ENCODE measurements at places on chromosomes 7 and 10.
A peak's percentile ranks its signal among the peaks of the same experiment; 100 is the strongest.

- DNase-seq: no peak
Measured at GRCh38 chr10:13231190-13231589, 3.0 kb downstream of the UCMA start.

DNA sequence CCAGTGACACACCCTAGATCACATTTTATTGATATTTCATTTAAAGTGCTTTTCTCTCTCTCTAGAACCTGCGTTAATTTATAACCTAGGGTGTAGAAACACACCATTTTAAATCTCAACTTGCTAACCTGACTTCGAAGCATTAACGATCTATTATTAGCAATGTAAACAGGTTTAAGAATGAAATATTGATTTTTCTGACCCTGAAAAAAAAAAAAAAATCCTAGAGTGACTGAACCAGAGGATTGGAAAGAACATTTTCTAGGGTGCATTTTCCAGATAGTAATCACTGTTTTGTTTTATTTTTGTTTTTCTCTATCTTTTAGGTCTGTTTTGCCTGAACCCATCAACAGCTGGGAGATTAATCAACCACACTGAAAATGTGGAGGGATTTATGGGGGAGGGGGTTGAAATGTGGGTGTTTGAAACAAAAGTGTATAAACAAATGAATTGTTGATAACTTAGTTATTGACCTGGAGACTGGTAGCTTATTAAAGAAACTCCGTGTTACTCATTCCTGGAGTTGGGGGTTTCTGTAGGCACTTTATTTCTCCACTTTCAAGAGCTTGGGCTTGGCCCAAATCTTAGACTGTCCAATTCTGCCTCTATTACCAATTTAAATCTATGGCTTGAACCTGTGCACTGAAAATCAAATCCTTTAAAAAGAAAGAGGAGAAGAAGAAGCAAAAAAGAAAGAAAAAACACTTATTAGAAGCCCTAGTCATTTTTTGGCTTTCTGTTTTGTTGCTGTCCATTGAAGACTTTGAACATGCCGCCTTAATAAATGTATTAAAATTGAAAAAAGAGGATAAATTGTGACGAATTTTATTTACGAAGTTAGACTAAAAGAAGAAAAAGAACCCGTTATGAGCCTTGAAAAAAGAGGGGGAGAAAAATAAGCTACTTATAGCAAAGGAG, 2.8 kb downstream of the HOXA2 start:
- DNase-seq: no peak

DNA sequence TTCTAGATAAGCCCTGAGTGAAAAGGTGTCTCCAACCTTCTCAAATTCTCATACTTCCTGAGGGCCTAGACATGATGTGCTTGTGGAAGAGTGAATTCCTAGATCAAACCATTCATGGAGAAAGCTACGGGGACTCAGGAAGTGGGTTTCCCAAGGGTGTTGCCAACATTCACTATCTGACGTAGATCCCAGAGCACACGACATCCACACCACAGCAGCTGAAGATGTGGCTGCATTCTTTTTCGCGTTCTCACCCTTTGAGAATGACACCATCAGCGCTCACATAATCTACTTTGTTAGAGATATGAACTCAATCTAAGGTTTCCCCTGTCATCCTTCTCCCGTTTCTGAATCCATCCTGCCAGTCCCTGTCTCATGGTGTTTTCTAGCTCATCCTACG, 290.8 kb downstream of the DNAJB6 start:
- DNase-seq: no peak

- no peak for DNase-seq
Measured at GRCh38 chr7:30994206-30995100, 30.7 kb downstream of the GHRHR start.

DNA sequence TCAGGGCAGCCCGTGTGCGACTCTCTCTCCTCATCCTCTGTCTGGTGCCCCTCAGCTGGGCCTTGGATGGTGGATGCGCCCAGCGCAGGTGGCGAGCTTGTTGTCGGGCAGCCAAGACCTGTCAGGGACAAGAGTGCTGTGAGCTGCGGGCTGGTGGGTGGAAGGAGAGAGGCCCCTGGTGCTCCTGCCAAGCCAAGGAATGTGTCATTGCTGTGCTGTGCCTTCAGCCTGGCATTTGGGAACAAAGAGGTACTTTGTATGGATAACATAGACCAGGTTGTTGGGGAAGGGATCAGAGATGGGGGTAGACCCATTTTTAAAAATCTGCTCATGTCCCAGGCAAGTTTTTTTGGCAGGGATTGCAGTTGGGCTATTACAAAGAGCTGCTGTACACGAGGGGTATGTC, 120.9 kb downstream of the PKD1L1 start:
- DNase-seq: no peak

DNA sequence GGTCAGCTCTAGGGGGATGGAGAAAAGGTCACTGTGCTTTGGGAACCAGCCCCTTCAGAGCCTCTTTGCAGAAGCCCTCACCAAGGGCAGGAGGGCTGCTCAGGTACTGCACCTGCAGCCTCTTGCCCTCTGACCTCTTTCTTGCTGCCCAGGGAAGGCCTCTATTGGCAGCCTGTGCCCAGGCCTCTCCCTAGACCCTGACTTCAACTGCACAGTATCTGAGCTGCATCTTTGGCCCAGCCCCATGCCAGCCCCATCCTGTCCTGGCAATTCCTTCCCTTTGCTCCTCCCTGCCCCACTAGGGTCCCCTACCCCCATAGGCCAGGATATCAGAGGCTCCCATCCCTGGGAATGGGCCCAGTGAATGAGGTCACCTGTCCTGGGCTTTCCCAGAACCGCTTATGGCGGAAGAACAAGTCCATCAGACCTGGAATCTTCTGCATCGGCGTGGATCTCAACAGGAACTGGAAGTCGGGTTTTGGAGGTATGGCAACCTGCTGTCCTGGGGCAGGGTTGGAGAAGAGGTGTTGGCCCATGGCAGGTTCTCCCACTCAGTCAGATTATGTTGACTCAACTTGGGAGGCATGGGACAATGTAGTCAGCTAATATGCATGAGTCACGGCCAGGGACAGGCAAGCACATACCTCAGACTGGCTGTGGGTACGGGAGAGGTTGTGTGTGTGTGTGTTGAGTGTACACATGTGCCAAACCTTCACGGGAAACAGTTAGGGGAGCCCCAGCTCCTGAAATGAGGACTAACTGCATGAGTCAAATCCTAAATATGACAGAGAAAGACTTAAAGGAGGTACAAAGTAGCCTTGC, 17.1 kb upstream of the CPA1 start:
- peak; percentile 43 for DNase-seq

DNA sequence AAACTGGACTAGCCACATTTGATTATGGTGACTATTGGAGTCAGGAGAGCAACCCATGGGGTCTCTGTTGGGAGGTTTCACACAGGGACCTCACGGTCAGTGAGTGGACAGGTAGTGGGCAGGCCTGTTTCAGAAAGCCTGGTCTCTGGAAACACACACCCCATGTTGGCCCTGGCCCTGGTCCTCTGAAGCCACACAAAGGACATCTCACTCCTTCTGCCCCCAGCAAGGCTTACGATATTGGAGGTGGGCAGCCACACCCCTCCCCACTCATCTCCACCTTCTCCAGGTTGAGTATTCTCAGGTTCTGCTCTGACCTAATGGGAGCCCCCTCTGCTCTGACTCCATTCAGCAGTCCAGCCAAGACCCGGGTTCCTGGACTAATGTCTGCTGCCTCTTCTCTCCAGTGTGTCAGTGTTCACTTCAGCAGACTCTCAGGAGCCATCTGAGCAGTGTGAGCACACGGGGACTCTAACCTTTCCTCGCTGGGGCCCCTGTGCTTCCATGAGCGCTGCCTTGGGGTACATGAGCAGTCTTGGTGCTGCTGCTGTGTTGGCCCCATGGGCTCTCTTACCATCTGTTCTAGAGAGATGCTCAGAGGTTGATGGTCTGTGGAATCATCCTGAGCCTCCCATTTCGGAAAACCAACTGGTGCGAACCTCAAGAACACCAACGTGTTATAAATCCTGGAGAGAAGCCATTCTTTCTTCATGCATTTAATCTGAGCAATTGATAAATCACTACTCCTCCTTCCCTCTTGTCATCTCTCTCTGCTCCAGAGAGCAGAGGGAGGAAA, 748.6 kb downstream of the GRID1 start:
- DNase-seq: no peak

- DNase-seq: no peak
Measured at GRCh38 chr7:45606050-45606449, 31.9 kb downstream of the ADCY1 start.

DNA sequence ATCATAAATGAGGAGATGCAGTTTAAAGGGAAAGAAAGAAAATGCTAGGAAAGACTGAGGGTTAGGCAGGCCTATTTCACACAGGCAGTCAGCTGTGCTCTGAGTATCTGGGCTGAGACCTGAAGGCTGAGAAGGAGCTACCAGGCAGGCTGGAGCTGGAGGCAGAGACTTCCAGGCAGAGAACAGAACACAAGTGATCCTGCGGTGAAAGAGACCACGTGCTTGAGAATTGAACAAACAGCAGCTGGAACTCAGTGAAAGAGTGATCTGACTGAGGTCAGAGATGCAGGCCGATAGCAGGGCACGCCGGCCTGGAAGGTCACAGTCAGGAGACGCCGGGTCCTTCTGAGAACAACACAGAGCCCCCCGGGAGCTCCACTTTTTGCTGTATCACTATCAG, 147.8 kb downstream of the ADAM12 start:
- no peak for DNase-seq

- no peak for DNase-seq
Measured at GRCh38 chr10:47326927-47327330, 4.7 kb downstream of the GDF2 start.

- no peak for DNase-seq
Measured at GRCh38 chr7:89994483-89994882, 159.8 kb upstream of the STEAP1 start.

DNA sequence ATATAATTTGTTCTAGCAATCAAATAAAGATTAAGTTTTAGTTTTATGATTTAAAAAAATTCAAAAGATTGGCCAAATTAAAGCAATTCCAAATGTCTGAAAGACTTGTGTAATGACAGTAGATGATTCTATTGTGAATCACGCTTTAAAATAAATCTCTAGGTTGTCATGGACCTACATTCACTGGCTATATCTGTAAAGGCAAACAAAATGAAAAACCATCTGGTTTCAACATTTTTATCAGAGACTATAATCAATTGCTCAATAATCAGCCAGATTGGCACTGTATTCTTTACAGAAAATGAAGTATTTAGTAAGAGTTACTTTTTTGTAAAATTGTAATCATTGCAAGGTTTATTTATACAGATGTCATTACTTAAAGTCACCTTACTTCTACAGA, 60.7 kb downstream of the DGKB start:
- no peak for DNase-seq

- peak; percentile 62 for DNase-seq
Measured at GRCh38 chr7:100896732-100897608, 1.3 kb upstream of the ACHE start.

GRCh38 chr7:105711726-105712402, 130.6 kb upstream of the EFCAB10 start:
- no peak for DNase-seq

- no peak for DNase-seq
Measured at GRCh38 chr10:560314-560992, 129.0 kb downstream of the DIP2C start.

GRCh38 chr10:484925-485661, 204.4 kb downstream of the DIP2C start:
- no peak for DNase-seq

DNA sequence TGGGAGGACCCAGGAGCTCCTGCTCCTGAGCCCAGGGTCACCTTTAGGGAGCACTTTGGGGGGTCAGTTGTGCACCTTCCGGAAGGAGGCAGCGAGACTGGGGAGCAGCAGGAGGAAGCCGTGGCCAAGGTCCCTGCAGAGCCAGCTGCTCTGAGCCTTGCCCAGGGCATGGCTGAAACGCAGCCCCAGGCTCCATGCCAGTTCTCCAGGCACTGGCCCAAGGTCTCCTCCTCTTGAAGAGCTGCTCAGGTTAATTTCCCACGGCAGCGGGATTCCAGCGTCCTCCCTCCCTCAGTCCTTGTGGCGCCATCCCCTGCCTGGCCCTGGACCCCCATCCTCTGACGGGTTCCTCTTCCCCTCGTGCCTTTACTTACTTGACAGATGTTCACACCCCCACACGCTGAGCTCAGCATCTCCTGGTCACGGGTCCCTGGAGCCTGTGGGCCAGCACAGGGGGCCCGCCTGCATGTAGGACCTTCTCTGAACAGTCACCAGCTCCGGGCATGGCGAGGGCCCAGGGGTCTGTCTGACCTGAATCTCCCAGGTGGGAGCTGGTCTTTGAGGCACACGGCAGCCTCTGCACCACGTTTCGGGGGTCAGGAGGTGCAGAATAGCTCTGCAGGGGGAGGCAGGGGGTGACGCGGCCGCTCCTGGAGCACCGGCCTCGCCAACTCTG, 16.7 kb upstream of the CFAP46 start:
- DNase-seq: no peak

DNA sequence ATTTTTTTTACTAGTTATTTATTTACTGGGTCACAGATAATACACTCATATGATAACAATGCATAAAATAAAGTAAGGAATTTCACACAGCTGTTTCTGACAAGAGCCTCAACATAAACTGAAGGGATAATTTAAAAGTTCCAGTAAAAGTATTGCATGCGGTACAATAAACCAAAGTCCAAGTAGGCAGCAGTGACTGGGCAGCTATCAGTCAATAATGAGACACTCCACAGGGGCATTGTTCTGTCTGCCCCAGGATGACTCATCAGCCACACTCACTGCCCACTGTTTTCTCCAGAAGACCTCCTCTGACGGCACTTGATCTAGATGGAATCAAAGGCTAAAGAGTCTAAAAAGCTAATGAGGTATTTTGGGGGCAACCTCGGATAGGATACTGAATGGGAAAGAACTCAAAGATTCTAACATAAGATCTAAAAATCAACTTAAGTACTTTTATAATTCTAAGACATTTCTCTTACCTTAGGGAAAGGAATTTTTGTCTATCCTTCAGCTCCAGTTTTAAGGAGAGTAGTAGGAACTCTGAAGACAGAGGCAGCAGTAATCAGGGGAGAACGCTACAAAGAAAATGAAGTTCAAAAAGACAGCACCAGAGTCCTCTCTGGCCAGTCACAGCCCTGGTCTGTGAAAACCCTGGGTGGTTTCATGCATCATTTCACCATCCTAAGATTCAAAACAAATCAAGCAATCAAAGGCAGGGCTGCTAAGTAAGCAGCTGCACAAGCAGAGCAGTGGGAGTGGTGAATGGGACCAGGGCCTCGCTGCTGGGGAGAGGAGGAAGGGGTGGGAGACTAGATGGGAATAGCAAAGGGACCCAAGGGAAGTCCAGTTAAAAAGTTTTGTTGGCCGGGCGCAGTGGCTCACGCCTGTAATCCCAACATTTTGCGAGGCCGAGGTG, 175.1 kb downstream of the AVL9 start:
- no peak for DNase-seq

All from stimulated activated CD4-positive, alpha-beta T cell treated with anti-CD3 and anti-CD28 coated beads, Interleukin-12 subunit alpha, Interleukin-12 subunit beta, amount 100 ng/mL, for 24 hours (primary cell).